Right lung (tissue), 10 donors: ENCODE measurements at places on chromosomes 11 and 22. TPM values are rescaled to one million over a fixed set of nuclear protein-coding genes. Genes with fewer than 3 reads are reported as not detected.

Gene FBLN1
- polyA plus RNA-seq = 285 TPM

Gene VSIG10L2
- not detected for polyA plus RNA-seq

DNA sequence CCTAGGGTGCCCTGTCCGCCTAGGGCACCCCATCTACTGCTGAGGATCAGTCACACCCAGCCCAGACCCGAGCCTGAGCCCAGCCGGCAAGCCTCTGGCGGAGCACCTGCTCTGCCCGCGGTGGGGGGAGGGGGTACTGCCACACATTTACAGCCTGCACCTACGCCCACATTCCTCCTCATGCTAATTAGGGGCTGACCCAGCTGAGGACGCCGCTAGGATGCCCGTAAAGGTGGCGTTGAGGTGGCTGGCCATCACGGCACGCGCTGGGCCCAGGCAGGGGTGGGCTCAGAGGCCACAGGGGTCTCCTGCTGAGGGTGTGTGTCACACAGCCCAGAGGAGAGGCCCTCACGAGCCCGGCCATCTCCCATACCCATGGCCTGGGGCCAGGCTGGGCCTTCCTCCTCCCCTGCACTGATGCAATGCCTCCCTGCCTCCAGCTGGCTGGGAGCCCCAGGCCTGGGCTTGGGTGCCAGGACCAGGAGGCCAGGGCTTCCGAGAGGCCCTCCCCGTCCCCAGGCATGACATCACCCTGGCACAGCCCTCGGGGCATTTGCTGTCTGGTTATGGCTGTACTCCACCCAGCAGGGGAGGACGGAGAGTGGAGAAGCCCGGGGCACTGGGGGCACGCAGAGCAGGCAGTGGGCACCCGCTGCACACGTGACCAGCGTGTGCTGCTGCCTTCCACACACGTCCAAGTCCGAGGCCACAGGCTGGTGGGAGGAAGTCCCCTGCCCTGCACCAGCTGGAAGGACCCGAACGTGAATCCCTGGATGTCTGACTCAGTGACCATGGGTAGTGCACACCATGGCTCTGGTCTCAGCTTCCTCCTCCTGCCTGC lies 12.7 kb downstream of the DUSP8 start:
- no peak for DNase-seq

DNA sequence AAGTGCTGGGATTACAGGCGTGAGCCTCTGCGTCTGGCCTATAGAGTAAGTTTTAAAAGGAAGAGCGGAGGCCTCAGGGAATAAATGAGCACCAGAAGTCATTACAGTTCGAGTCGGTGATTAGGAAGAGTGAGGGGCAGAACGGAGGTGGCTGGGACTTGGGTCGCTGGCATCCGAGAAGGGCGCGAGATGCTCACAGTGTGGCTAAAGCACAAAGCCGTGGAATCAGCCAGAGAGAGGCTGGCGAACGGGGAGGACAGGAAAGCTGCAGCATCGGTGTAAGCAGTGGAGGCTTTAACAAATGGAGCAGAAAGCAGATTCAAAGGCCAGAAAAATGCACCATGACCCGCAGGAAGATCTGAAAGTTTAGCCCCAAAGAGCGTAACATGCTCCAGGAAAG lies 2.7 kb upstream of the KRTAP5-4 start:
- no peak for DNase-seq

Gene TRPC6
- 35.7 TPM for polyA plus RNA-seq

Gene DDIAS
- 9.0 TPM for polyA plus RNA-seq

DNA sequence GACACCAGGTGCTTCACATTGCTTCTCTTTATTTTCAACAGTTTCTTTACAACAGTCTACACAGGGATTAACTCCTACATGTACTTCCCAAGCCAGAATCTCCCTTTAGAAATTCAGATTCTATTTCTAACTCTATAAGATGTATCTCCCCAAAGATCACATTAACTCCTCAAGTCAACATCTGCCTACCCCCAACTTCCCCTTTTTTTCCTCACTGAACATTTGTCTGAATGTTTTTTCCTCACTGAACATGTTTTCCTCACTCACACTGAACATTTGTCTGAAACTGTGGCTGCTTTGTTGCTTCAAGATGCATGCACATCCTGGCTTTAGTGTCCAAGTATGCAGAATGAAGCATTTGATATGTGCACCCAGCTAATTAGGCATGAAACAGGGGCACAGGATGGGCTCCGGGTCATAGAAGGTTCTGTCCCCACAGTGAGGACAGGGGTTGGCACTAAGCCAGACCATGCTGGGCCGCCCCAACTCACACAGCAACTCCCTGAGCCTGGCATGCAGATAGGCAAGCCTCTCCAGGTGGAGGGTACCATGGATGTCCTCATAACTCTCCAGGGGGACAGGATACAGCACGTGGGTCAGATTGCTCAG lies 11.3 kb downstream of the PRAME start:
- no peak for DNase-seq

Gene HBG2
- polyA plus RNA-seq = 4,881 TPM

Gene GRIA4
- 0.38 TPM for polyA plus RNA-seq

Gene ESAM
- polyA plus RNA-seq = 126 TPM

DNA sequence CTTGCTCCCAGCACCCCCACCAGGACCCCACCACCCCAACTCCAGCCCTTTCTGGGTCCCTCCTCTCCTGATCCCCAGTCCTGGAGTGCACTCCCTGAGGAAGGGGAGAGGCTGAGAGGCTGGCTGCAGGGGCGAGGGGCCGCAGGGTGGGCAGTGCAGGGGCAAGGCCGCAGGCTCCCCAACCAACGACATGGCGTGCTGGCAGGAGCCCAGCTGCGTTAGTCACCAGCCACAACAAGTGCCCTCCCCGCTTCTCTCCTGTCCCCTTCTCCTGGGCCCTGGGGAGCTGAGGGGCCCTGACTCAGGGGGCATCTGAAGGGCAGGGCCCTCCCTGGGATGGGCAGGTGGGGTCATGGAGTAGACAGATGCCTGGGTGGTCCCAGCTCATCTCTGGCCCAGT lies 2.3 kb downstream of the CABP7 start:
- DNase-seq = no peak

GRCh38 chr22:29194184-29194583 lies 11.5 kb upstream of the EMID1 start:
- DNase-seq = no peak

DNA sequence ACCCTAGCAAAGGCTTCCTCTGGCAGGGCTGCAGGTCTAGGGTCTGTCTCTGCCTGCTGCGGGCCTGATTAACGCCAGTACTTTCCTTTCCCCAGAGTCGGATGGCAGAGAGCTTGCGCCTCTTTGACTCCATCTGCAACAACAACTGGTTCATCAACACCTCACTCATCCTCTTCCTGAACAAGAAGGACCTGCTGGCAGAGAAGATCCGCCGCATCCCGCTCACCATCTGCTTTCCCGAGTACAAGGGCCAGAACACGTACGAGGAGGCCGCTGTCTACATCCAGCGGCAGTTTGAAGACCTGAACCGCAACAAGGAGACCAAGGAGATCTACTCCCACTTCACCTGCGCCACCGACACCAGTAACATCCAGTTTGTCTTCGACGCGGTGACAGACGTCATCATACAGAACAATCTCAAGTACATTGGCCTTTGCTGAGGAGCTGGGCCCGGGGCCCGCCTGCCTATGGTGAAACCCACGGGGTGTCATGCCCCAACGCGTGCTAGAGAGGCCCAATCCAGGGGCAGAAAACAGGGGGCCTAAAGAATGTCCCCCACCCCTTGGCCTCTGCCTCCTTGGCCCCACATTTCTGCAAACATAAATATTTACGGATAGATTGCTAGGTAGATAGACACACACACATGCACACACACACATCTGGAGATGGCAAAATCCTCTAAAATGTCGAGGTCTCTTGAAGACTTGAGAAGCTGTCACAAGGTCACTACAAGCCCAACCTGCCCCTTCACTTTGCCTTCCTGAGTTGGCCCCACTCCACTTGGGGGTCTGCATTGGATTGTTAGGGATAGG lies 18.6 kb downstream of the RSPH14 start:
- no peak for DNase-seq

DNA sequence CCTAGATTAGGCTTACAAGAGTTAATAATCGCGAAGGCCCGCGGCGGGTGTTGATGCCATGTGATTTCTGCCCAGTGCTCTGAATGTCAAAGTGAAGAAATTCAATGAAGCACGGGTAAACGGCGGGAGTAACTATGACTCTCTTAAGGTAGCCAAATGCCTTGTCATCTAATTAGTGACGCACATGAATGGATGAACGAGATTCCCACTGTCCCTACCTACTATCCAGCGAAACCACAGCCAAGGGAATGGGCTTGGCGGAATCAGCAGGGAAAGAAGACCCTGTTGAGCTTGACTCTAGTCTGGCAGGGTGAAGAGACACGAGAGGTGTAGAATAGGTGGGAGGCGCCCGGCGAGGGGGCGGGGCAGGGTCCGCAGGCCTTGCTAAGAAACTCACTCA lies 65.5 kb downstream of the AAMDC start:
- no peak for DNase-seq

- DNase-seq = no peak
Observed at GRCh38 chr11:133966921-133967598, 10.3 kb upstream of the IGSF9B start.

DNA sequence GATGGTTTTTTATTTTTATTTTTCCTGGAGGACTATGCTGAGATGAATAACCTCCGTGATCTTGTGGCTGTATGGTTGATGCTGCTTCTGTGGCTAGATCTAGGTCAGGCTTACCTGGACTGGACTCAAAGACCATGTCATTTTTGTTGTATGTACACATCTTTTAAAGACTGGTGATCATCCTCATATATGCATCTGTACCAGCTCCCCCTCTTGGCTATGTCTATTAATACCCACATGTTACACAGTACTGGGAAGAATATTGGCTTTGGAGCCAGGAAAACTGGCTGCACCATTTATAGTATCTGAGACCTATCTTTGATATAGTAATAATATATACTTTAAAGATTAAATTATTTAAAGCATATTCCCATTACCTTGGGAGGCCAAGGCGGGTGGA lies 18.4 kb upstream of the PITPNB start:
- no peak for DNase-seq

DNA sequence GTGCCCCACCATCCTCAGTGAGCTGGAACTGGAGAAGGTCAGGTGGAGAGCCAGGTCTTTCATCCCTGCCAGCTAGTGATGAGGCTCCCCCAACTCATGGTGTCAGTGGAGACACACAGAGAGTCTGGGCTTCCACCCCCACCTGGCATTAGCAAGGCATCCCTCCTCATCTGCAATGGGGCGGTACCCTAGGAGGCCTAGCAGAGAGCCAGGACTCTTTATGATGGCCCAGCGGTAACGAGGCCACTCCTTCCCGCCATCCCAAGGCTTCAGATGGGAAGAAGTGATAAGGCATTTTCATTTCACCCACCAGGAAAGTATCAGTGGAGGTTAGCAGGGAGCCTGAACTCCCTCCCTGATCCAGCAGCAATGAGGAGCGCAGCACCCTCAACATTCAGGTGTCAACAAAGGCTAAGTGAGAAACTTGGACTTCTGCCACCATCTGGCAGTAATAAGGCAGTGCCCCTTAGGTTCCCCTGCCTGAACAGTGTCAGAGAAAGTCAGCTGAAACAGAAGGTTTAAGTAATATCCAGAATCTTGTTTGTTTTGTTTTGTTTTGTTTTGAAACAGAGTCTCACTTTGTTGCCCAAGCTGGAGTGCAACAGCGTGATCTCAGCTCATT lies 40.5 kb upstream of the FBLN1 start:
- DNase-seq = no peak

DNA sequence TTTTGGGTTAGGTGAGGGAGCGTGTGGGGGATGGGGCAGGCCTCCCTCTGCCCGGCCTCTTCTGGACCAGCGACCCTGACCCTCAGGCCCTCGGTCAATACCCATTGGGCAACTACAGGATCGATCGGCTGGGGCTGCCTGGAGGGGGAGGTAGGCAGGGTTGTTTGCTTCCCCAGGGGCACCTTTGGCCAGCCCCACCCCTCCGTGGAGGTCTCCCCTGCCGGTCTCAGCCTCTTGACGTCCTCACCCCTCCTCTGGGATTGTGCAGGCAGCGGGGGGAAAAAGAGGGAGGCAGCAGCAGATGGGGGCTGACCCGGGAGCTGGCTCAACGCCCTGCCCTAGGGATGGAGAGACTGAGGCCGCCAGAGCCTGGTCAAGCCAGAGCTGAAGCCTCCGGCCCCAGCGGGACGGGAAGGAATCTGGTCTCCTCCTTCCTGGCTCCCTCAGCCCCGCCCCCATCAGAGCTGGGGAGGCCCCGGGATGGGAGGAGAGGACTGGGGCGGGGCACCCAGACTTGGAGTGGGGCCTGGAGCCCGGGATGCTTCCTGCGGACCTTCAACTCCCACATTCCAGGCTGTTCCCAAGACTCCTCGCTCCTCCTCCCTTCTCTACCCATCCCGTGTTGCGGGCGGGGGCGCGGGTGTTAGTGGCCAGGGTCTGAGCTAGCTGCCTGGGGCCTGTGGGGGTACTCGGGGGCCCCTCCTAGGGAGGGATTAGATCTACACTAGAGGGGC lies 14.4 kb upstream of the CDC42EP1 start:
- peak; percentile 96 for DNase-seq

Gene EMID1
- polyA plus RNA-seq = 124 TPM

DNA sequence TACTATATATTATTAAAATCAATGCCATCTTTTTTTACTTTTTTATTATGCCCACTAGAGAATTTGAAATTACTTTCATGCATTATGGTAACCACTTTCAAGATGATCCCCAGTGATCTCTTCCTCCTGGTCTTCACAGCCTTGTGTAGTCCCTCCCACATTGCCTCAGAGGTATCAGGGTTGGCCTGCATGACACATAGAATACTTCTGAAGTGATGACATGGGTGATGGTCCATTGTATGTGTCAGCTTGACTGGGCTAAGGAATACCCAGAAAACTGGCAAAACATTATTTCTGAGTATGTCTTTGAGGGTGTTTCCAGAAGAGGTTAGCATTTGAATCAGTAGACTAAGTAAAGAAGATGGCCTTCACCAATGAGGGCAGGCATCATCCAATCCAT lies 14.2 kb upstream of the ISX start:
- DNase-seq = no peak

Gene GNAZ
- 4.8 TPM for polyA plus RNA-seq

Gene MUC6
- 0.57 TPM for polyA plus RNA-seq

Gene KCNQ1OT1
- polyA plus RNA-seq = 2.9 TPM

Gene KCNA4
- polyA plus RNA-seq = 6.0 TPM

Gene CCDC73
- polyA plus RNA-seq = 0.15 TPM

GRCh38 chr22:23113847-23114720 lies 27.7 kb downstream of the RSPH14 start:
- DNase-seq = no peak

GRCh38 chr11:1486054-1486825 lies at the start of gene MOB2:
MOB2 (minus strand) TSS chr11:1486779; CDS start chr11:1486556, 223 bp downstream.
- peak; percentile 30 for DNase-seq

Gene ACER3
- 34.6 TPM for polyA plus RNA-seq

Gene SPON1
- polyA plus RNA-seq = 85.4 TPM

DNA sequence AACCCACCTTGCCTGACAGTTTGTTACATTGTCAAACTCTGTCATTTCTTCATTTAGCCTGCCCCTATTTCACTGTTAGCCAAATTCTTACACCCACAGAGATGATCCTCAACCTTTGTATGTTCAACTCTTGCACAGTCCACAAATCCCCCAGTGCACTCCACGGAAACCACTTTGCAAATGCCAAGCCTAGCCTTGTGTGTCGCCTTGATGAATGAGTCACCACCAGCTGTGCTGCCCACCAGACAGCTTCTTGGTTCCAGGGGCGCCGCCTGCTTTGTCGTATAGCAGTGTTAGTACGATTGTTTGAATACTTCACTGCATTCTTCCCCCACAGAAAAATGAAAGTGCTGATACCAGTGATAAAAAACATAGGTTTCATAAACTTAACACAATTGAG lies 686.3 kb downstream of the NTM start:
- DNase-seq = no peak
